ENCODE measurements at places on chromosomes 1 and 21.

GRCh38 chr21:39715804-39716397 lies 29.1 kb upstream of the IGSF5 start:
- peak; percentile 43 for DNase-seq

DNA sequence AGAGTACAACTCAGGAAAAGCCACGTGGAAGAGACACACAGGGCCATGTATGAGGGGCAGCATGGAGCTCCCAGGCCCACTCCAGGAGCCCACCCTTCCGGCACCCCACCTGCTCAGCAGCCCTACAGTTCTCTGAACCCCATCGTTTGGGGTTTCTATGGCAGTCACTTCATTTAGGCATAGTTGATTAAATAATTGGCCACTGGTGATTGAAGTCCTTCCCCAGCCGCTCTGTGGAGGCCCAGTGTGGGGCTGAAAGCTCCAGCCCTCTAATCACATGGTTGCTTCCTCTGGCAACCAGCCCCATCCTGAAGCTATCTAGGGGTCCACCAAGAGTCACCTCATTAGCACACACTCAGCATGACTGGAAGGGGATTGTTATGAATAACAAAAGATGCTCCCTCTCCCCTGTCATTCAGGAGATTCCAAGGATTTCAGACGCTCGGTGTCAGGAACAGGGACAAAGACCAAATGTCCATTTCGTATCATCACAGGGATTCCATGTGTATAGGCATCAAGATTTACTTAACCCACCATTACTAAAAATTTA lies 12.2 kb upstream of the S100A7A start:
- DNase-seq, result no peak

DNA sequence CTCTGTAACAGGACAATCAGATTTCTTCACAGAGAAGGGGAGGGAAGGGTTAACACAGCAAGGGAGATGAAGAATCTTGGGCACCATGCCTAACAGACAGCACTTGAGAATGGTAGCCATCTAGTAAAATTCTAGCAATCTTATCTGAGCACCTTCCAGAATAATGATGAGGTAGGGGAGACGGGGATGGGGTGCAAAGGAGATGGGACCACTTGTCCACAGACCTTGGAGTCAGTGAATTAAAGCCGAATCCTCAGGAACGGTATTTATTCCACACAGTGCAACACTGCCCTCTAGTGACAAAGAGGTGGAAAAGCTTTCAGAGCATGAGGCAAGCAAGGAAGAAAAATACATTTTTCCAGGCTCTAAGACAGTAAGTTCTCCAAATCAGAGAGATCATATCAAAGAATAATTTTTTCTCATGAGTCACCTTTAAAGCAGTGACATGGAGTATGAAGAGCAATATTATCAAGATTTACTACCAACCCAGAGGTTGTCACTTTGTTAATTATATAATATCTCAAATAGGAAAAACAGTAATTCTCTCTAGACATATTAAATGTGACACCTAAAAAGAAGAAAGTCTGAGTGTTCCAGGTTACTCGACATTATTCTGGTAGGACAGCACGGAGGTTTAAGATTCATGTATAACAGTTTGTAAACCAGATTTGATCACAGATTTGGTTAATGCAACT lies 43.3 kb upstream of the LPAR3 start:
- DNase-seq, result peak; percentile 67

- DNase-seq, result peak; percentile 64
These were observed 334 bp downstream of the CTH start for GRCh38 chr1:70411360-70411844.

GRCh38 chr1:226845624-226846023 lies 24.8 kb upstream of the PSEN2 start:
- DNase-seq, result no peak

GRCh38 chr1:227429447-227430359 lies 111.4 kb upstream of the CDC42BPA start:
- DNase-seq, result peak; percentile 46

- DNase-seq, result no peak
These were observed 156.1 kb downstream of the PIGK start for GRCh38 chr1:77063118-77063517.

DNA sequence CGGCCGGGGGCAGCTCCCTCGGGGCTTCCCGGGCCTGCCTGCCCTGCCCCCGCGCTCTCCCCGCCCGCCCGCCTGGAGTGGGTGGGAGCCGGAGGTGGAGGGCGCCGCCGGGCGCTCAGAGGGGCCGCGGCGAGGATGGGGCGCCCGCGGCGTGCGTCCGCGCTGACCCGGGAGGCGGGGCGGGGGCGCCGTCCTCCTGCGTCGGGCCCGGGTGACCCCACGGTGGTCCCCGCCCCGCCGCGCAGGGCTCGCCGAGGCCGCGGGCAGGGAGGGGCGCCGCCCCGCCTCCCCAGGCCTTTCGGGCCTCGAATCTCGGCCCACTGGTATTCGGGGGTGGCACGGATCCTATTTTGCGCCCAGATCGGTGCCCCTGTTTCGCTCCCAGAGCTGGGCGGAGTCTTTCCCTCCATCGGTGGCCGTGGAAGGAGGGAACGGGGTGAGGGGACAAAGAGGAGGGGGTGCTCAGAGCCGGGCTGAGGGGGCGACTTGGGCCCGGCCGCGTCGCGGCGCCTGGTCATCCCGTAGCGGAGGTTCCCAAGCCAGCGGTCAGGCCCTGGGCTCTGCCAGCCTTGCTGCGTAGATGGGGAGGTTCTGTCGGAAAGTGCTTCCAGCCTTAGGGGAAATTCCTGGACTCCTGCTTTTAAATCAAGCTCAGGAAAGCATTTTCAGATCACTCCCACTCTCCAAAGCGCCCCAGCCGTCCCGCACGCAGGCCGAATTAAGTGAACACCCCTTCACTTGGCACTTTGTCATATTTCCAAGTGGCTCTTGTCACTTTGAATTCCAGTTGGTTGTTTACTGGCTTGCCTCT lies 545 bp downstream of the PATJ start:
- DNase-seq, result no peak

Measured in iris pigment epithelial cell (primary cell).